ENCODE measurements at places on chromosomes 16 and 17.

DNA sequence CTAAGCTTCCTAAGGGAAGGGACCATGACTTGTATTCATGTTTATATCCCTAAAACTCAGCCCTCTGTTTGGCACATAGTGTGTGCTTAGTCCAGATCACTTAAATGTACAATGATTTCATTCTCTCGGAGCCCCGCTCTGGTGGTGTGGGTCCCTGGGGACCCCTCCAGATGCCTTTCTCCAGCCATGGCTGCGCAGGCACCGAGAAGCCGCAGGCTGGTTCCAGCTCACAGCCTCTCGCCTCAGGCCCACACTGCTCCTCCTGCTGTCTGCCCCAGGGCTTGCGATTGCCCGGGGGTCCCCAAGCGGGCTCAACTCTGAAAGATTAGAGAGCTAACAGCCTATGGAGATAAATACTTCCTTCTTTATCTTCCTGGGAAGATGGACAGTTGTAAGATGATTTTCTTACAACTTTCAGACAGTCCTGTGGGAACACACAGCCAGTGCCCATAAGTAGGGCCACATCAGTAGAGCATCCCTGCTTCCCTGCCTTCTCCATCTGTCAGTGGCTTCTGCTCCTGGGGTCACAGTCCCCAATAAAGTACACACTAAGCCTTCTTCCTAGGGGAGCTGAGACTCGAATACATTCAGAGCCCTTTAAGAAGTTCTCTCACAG lies 66.2 kb downstream of the CENPV start:
- no peak for DNase-seq

DNA sequence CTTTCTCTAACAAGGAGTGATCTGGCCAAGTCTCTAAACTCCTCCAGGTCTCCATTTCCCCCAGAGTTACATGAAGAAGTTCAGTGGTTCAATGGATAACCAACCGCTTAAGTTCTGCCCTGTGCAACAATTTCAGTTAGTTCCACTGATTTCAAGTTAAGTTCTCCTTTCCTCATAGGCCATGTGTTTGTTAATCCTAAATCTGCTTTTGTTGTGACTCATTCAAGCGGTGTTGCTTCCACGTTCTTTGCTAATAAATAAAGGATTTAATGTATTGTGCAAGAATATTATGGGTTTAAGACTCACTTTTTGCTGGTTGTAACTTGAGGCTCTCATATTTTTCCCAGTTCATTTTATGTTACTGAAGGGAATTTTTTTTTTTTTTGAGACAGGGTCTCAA lies 36.3 kb downstream of the GNA13 start:
- DNase-seq: no peak

DNA sequence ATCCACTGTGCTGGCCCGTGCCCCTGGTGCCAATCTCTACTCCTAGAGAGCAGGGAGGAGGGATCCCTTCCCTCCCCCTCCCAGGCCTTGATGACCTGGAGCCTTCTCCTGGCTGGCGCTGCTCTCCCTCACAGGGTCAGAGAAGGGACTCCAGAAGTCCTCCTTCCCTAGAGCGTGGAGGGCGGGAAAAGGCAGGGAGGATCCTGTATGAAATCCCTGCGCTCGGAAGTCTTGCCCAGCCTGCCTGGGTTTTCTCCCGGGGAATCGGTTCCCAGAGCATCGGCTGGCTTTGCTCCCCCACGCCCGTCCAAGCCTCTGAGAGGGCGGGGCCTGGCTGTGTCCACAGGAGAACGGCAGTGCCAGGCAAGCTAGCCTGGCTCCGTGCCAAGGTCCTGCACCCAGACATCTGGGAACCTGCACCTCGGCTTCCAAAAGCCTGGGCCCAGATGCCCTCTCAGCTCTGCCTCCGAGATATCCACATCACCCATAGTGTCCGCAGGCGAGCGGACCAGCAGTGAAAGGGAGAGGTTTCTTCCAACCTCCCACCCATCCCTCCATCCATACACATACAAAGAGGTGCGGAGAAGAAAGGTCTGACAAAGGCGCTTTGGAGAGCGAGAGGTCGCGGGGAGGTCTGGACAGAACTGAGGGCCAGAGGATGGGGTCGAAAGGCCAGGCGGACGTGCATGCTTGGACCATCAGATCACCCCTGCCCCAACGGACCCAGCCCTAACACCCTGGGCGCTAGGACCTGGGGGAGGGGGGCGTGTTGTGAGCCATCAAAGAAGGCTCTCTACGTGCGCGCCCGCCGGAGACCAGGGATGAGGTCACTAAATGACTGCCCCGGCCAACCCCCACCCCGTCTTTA lies 1.1 kb downstream of the MPP2 start:
- DNase-seq: peak; percentile 47

- DNase-seq: no peak
Observed at GRCh38 chr17:49456183-49456965, 38.7 kb upstream of the NGFR start.

DNA sequence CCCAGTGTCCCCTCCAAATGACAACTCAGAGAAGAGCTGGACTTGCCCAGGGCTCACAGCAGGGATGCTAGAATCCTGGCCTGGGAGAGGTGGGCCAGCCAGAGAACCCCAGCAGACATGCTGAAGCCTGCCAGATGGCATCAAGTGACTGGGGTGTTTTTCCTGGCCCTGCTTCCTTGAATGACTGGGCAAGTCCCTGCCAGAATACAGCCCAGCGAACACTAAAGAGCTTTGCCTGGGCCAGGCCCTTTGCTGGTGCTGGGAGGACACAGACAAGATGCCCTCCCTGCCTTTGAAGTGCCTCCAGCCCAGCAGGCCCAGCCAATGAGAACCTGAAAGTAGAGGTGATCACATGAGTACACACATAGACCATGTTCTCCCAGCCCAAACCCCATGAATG lies 11.5 kb downstream of the ZNF319 start:
- peak; percentile 29 for DNase-seq

All from NCI-H1105 treated with DMSO at 0.1 percent for 48 hours (cell line).